ENCODE measurements at places on chromosomes 3 and 15.
A peak's percentile ranks its signal among the peaks of the same experiment; 100 is the strongest.

- no peak for DNase-seq
Observed at GRCh38 chr3:53174346-53175250, 13.6 kb downstream of the PRKCD start.

- peak; percentile 22 for DNase-seq
Observed at GRCh38 chr3:9884555-9885165, 4.6 kb upstream of the CIDEC start.

DNA sequence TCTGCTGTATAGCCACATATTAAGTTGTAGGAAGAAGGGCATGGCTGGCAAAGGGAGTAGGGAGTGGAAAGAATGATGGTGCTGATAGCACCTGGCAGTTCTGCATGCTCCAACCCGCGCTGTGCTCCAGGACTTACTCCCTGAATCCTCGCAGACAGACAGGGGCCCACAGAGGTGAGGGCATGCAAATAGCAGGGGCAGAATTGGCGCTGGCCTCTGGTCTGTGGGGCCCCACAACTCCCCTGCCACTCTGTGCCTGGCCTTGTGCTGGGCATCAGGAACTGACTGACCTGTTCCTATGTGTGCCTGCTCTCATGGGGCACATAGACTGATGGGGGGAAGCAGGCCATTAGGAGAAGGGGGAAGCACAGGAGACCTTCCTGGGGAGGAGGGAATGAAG lies 20.9 kb downstream of the HDAC11 start:
- DNase-seq, result no peak

- DNase-seq, result no peak
Observed at GRCh38 chr15:59997070-59997701, 6.9 kb upstream of the FOXB1 start.

GRCh38 chr3:132682201-132682600 lies 22.1 kb downstream of the UBA5 start:
- no peak for DNase-seq

- no peak for DNase-seq
Observed at GRCh38 chr3:153350420-153350819, 188.4 kb downstream of the RAP2B start.

DNA sequence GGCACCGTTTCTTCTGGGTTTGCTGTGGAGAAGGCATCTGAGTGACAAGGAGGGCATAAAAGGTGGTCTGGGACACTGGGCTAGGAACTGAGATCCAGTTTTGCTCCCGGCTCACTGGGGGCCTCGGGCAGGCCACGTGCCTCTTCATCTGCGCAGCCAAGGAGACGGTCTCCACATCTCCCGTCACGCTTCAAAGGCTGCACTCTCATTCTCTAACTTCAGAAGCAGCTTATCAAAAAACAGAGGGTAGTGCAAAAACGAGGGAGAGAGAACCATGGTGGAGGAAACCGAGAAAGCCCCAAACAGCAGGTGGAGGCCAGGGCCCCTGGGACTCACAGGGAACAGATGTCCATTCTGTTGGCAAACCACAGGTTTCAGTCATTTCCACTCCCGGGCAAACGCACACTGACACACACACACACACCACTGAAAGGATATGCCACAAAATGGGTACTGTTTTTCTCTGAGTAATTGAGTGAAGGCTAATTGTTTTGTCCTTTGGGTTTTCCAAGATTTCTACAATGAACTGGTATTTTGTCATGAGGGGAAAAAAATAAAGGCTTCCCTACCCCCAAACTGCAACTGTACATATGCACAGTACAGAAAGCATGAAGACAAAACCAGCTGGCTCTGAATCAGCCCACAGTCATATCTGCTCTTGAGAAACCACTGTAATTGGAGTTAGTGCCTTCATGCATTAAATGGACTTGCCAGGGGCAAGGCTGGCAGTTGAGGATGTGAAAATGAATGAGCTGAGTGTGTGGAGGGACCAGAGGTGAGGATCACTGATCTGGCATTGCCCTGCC lies 71.9 kb downstream of the MGLL start:
- peak; percentile 33 for DNase-seq

DNA sequence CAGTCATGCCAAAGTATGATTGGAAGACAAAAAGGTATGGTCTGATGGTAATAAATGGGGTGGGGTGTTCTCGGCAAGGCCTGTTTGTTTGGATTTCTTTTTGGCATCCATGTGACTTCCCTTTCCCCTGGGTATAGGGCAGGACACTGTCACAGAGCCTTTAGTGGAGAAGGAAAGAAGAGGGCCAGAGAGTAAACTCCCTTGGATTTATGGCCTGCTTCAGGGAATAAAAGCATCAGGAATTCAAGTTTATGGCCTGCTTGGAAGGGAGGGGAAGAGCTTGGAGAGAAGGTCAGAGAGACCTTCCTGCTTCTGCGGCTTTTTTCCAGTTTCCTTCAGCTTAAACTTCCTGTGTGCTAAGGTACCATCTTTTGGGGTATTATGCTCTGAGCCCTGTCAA lies 179.4 kb upstream of the ADAMTS9 start:
- no peak for DNase-seq

DNA sequence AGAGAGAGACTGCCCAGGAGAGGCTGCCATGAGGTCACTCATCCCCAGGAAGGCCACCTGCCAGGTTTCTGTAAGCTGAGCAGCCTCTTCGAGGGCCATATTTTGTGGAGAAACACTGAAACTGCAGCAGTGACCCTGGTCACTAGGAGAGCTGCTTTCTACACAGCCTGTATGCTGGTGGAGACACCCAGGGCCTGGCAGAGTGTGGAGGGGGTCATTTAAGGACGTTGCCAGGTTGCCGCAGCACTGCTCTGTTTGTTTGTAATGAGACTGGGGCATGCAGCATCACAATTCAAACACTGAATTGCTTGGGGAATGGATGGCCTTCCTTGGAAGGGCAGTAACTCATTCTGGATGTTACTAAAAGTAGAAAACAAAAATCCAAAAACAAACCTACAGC lies 104.9 kb upstream of the TRIM42 start:
- DNase-seq, result no peak

DNA sequence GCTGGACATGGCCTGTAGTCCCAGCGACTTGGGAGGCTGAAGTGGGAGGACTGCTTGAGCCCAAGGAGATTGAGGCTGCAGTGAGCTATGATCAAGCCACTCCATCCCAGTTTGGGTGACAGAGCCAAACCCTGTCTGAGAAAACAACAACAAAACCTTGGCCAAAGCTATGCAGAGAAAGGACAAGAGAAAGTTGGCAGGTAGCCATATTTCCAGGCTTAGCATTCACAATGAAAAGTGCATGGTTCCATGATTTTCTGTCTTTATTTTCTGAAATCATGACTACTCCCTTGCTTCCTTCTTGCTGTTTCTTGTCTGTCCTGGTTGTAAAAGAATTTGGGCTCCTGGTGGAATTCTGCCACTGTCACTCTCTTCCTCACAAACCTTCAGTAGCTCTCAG lies 284.6 kb upstream of the C2CD4B start:
- DNase-seq, result no peak

DNA sequence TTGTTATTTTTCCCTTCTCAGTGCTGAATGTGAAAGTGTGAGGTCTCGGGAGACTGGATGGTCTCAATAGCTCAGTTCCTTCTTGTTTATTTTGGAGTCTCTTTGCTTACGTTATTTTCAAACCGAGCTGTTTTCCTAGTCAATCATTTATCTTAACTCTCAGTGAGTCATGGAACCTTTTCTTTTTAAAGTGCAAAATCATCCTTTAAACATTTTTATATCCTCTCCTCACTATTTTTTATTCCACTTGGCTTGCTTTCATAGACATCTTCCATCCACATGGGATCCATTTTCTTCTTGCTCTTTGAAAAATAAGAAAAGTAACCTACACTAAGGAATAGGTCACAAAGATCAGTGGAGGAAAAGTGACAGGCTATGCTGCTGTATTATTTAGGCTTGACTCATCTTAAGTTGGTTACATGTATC lies 497.8 kb downstream of the NAALADL2 start:
- DNase-seq, result no peak

DNA sequence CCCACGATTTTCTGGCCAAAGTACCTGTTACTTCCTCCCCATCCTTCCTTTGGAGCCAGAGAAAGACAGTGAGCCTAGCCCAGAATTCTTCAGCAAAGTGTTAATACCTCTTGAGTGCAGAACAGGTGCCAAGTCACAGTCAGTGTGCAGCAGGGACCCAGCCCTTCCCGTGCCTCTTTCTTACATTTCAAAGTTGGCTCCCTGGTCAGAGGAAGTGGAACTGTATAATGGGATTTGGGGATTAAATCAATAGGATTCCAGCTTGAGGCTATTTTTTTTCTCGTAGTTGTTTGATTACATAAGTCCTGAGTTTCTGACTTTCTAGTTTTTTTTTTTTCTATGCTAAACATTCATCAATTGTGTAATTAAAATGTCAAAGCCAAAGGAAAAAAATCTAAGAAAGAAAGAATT lies 52.6 kb upstream of the ABHD10 start:
- DNase-seq, result no peak

GRCh38 chr15:25707656-25708365 lies 155.3 kb downstream of the ATP10A start:
- DNase-seq, result no peak

- DNase-seq, result no peak
Observed at GRCh38 chr3:163011596-163011995, 1515.0 kb downstream of the OTOL1 start.

DNA sequence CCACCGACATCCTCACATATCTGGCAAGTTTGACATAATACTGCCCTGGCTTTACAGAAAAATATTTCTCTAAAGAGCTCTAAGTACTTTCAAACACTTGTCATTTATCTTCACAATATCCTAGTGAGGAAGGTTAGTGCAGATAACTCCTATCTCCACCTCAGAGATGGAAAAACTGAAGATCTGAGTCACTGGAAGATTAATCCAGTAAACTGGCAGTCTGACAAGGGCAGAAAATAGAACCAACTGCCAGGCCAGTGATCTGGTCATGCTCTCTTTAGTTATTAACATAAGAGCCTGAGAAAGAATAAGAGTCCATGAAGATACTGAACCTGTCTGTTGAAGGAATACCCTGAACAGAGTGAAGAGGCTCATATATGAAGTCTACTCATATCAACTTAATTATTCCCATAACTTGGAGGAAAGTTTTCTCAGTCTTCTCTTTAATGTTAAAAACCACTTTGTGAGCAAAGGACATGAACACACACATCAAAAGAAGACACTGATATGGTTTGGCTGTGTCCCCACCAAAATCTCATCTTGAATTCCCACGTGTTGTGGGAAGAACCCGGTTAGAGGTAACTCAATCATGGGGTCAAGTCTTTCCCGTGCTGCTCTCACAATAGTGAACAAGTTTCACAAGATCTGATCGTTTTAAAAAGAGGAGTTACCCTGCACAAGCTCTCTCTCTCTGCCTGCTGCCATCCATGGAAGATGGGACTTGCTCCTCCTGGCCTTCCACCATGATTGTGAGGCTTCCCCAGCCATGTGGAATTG lies 61.4 kb downstream of the GOLIM4 start:
- DNase-seq, result no peak

DNA sequence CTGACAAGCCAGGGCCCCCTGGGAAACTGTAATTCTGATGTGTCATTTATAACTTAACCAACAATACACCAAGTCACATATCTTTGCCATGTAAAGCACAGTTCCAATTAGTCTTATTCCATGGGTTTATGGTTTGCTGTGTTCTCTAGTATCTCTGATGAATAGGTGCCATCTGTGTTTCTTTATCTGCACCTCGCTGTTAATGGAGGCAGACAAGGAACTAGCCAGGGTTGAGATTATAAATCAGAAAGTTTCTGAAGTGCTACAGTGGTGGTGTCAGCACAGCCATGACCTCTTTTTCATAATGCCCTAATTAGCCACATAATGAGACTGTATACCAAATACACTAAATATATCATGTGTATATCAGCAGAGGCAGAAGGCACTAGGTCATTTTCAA lies 866.4 kb downstream of the PLOD2 start:
- DNase-seq, result peak; percentile 27

DNA sequence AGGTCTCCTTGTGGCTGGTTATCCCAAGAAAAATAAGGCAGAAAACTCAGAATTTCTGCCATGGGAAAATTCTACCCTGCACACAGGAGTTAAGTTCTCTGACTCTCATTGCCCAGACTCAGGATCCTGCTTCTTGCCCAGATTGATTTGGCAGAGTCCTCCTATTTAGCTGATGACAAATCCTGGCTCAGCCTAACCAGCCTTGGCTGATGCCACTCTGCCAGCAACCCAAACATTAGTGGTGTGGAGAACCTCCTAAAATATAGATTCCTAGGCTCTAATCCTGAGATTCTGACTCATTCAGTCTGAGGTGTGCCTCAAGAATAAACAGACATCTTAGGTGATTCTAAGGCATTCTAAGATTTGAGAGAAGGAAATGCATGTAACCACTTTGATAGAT lies 60.5 kb upstream of the ACTC1 start:
- no peak for DNase-seq

DNA sequence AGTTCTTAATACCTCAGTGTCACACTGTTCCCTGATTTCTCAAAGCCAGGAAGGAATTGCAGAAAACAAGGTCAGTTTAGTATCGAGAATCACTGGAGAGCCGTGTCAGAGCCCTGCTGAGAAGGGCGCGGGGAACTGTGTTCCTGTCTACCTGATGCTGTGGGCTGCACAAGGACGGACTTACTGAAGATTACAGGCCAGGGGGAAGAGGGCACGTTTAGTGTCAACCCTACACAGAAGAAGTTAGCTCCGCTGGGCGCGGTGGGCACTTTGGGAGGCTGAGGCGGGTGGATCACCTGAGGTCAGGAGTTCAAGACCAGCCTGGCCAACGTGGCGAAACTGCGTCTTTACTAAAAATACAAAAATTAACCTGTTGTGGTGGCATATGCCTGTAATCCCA lies 104.1 kb downstream of the APBA2 start:
- DNase-seq, result no peak

GRCh38 chr3:124168271-124168670 lies 176.3 kb upstream of the ROPN1 start:
- no peak for DNase-seq

DNA sequence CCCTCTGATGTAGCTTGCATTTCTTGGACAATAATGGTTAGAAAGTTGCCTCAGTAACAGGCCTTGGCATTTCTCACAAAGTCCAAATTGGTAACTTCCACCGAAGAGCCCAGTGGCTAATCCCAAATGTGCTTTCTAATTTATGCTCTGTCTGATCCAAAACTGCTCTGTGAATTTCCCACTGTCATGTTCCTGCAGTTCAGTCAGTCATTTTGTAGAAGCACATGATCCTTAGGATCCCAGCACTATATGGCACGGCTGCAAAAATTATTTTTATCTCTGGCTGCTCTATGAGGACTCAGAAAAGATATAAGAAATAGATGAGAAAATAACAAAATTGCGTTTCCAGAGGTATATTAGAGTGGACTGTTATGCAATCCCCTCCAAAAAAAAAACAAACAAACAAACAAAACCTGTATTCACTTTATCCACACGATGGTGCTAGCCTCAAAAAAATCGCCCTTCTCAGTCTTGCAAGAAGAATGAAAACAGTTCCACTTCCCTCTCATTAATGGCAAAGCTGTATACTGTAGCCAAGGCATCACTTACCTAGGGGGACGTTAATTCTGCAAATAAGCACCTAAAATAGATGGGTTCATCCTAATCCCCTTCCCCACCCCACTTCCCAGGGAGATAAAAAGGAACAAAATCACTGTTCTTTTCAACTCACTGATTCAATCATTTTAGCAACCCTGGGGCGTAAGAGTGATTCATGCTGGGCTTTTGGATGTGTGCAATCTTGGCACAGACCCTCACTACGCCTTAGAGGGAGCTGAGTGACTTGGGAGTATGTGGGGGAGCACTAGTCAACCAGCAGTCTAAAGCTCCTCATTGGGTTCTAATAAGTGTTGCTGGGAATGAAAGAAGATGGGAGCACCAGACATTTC lies 61.3 kb downstream of the TMCO5A start:
- peak; percentile 41 for DNase-seq

All from BE2C (cell line).